ENCODE measurements at places on chromosomes 6 and 20.

DNA sequence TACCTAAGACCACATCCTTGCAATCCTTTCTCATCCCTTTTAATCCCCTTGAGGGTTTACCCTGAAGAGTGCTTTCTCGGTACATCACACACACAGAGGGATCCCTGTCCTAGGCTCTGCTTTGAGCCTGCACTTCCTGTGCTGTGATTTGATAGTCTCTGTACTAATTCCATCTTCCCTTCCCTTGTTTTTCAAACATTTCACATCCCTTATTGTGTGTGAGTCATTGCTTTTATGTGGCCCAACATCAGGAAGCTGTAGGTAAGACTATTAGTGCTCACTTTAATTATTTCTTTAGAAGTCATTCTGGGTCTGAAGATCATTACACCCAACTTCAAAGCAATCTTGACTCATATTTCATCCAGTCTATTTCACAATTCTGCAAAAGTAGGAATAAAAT is 57.2 kb upstream of the ANKEF1 start:
- H3K27ac ChIP-seq = no peak overlapping the region
- no peaks in the 10 kb centered on the region for H3K36me3 ChIP-seq
- no peak overlapping the region for H3K4me3 ChIP-seq
- H3K4me1 ChIP-seq = peaks cover 2% of the 10 kb centered on the region

GRCh38 chr20:11366660-11367059 is 551.0 kb upstream of the BTBD3 start:
- H3K27me3 ChIP-seq = no peaks in the 10 kb centered on the region
- H3K4me3 ChIP-seq = no peak overlapping the region
- DNase-seq = no peak
- no peak overlapping the region for H3K27ac ChIP-seq

GRCh38 chr6:161074496-161075121 is 83.0 kb downstream of the MAP3K4 start:
- DNase-seq = no peak
- H3K4me3 ChIP-seq = no peak overlapping the region
- no peaks in the 10 kb centered on the region for H3K27me3 ChIP-seq
- peak overlapping the region; percentile 13 for H3K27ac ChIP-seq
- peaks cover 25% of the 10 kb centered on the region for H3K36me3 ChIP-seq

DNA sequence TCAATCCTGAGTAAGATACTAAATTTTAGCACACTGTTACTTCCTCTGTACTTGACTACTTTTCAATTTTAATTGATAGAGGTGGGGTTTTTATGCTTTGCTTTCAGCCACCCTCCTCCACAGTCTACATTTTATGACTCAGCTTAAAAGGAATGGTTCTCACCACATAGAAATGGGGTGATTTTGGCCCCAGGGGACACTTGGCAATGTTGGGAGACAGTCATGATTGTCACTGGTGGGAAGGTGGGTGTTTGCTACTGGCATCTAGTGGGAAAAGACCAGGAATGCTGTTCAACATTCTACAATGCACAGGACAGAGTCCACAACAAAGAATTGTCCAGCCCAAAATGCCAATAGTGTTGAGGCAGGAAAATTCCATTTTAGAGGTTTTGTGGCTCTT is 71.3 kb downstream of the PCSK2 start:
- H3K27me3 ChIP-seq = peaks cover 2% of the 10 kb centered on the region
- no peak overlapping the region for H3K4me3 ChIP-seq
- no peak overlapping the region for H3K27ac ChIP-seq
- H3K36me3 ChIP-seq = no peaks in the 10 kb centered on the region

- no peak overlapping the region for H3K4me3 ChIP-seq
- peaks cover 13% of the 10 kb centered on the region for H3K27me3 ChIP-seq
- no peak for DNase-seq
- H3K4me1 ChIP-seq = peaks cover 22% of the 10 kb centered on the region
- no peak overlapping the region for H3K27ac ChIP-seq
- H3K36me3 ChIP-seq = no peaks in the 10 kb centered on the region
Measured at GRCh38 chr20:64104667-64105451, 2.5 kb downstream of the NPBWR2 start.

DNA sequence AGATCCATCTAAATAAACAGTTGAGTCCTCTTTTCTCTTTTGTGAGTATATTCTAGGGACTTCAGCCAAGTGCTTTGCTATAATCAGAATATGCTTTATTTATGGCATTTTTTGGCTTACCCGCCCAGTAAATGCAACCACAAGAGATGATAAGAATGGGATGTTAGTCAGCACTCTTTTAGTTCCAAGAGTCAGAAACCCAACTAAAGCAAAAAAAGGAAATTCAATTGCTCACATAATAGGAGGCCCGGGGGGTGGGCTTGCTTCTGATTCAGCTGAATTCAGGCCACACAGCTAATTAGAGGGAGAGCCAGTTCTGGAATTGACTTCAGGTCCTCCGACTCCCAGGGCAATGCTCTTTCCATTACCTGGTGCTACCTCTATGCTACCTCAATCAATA is 250.6 kb downstream of the FARS2 start:
- H3K36me3 ChIP-seq = peaks cover 1% of the 10 kb centered on the region
- H3K4me3 ChIP-seq = no peak overlapping the region
- no peaks in the 10 kb centered on the region for H3K27me3 ChIP-seq
- peaks cover 31% of the 10 kb centered on the region for H3K4me1 ChIP-seq
- DNase-seq = no peak

Data from activated CD4-positive, alpha-beta T cell treated with anti-CD3 and anti-CD28 coated beads for 36 hours (primary cell).